Right ventricle myocardium superior (tissue), 1 donor: ENCODE measurements at places on chromosomes 2 and 18. TPM values are rescaled to one million over a fixed set of nuclear protein-coding genes. Genes with fewer than 3 reads are reported as not detected.
A peak's percentile ranks its signal among the peaks of the same experiment; 100 is the strongest.

PLGLB1 gene
- total RNA-seq = 2.7 TPM

GRCh38 chr2:40367652-40368051 is 84.2 kb downstream of the SLC8A1 start:
- DNase-seq = no peak

- DNase-seq = no peak
These were observed 58.2 kb upstream of the DYNC1I2 start for GRCh38 chr2:171629113-171629512.

GRCh38 chr2:218405746-218406208 is 6.1 kb downstream of the CTDSP1 start:
- DNase-seq = peak; percentile 67

DNA sequence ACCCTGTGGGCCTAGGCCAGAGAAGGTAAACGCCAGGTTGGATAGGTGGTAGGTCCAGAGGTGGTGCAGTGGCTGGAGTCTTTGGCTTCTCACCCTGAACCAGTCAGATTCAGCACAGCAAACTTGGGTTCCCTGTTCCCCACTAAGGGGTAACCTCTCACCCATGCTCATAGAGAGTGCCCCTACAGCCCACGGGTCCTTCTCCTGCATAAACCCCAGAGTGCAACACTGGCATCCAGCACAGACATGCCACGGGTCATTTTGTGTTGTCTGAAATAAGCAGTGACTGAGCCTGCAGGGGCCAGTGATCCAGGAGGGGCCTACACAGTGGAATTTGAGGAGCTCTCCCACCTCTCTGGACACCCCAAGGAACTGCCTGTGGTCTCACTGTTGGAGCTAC is 40.5 kb upstream of the ATP6V1B1 start:
- no peak for DNase-seq

GALR1 gene
- total RNA-seq = 0.05 TPM
